ENCODE measurements at places on chromosomes 1 and 21.

DNA sequence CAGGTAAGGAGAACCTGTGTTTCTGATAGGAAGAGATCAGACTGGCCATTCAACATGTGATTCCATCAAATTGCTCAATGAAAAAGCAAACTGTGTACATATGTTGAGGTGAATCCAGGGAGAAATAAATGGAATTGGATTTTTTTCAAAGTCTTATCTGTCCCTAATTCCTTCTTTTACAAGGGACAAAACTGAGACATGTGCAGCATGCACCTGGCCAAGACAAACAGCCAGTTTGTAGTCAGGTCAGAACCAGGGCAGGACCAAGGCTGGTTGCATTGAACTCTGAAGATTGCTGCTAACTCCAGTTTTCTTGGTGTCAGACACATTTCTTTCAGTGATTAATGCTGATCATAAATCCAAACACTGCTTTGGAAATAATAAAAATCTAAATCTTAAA, 69.6 kb upstream of the CCDC190 start:
- DNase-seq: no peak

DNA sequence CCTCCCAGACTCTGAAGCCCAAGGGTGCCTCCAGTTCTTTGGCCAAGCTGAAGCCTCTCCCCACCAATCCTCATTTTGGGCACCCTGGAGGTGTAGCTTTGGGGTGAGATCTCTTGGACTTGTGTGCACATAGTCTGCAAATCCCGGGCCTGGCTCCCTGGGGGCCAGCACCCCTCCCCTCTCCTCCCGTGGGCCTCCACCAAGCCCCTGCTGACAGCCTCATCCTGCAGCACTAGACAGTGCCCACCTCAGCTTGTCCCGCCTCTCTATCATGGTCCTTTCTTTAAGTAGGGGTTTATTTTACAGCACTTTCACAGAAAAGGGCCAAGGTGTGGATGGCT, 3.2 kb downstream of the GJC2 start:
- DNase-seq: no peak

DNA sequence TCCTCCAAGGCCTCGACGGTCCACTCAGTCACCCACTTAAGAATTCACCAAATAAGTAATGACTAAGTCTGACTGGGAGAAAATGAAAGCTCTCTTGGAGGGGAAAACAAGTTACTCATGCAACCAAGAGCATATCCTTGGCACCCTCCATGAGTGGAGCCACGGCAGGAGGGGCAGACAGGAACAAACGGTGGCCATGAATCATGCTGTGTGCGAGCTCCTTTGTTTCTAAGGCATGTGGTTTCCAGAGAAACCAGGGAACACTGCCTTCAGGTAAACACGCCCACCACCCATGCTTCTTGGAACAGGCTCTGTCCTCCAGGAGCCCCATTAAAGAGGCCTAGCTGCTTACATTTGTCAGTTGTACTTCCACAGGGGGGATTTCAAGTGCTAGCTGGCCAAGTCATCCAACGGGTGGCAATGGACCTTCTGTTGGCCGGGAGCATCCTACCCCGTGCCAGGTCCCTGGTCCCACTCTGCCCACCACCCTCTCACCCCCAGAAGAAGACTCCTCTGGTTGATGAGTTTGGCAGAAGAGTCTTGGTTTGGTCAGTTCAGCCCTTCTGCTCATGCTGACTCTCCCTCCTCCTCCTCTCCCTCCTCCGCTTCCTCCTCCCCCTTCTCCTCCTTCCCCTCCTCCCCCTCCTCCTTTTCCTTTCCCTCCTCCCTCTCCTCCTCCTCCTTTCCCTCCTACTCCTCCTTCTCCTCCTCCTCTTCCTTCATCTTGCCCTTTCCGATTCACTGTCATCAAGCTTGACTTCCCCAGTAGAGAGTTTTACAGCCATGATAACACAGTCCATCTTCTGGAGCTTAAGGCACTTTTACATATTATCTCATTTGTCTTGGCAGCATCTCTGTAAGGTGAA, 107.6 kb downstream of the CCDC185 start:
- DNase-seq: no peak

GRCh38 chr1:218366322-218367052, 21.4 kb downstream of the TGFB2 start:
- DNase-seq: no peak

DNA sequence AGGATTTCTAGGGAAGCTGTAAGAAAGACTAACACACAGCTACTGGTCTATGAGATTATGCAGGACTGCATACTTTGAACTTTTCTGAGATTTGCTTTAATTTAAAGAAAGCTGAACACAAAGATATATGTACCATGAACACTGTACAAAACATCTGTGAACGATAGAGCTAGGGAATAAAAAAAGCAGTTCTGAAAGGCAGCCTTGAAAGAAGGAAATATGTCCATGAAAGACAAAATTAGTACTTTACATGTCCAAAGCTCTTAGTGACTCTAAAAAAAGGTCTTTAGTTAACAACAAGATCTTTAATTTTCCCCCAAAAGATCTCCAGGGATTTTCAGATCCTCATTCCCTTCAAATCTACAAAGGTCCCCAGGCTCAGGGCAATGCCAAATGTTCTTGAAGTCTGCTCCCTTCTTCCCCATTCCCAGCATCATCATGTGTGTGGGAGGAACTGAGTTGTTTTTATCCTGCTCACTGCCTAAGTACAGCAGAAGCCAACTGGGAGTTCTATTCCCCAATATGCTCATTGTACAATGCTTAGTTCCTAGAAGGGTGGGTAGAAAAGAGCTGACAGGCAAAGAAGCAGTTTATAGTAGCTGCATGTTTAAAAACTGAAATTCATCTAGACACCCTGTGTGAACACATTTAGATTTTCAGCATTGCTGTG, 60.1 kb upstream of the PTCH2 start:
- DNase-seq: no peak

GRCh38 chr1:231207437-231207836, 33.6 kb upstream of the GNPAT start:
- DNase-seq: no peak

DNA sequence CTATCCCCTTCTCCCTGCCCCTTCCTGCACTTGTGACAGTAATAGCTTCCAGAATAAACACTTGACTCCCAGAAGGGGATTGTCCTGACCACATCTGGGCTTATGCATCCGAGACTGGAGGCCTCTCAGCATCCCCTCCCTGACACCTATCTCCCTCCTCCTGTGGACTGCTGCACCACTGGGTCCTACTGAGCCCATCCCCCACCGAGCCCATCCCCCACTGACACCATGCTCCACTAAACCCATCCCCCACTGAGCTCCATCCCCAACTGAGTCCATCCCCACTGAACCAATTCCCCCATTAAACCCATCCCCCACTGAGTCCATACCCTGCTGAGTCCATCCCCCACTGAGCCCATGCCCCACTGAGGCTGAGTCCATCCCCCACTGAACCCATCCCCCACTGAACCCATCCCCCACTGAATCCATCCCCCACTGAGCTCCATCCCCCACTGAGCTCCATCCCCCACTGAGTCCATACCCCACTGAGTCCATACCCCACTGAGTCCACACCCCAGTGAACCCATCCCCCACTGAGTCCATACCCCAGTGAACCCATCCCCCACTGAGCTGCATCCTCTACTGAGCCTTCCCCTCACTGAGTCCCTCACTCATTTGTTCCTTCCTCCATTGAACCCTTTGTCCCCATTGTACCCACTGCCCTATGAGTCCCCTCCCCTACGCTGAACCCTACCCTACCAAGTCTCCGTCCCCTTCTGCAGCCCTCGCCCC, 5.6 kb downstream of the PDZK1IP1 start:
- DNase-seq: no peak

GRCh38 chr1:213295860-213296259, 244.8 kb downstream of the RPS6KC1 start:
- no peak for DNase-seq

DNA sequence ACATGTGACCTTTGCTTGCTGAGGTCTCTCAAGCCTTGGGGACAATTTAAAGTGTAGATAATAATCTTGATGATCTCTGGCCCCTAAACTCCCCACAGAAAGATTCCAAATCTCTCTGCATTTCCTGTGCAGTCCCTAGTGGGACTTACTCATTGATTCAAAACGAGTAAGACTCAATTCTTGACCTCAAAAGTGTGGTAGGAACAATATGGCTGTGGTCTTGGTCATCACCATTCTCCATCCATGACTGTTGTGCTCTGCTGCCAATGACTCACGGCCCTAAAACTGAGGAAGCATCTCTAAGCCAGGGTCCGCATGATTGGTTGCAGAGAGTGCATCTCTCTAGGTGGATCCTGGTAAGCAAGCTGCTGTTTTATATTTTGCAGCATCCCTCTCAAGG, 268.0 kb downstream of the PTGER3 start:
- no peak for DNase-seq

DNA sequence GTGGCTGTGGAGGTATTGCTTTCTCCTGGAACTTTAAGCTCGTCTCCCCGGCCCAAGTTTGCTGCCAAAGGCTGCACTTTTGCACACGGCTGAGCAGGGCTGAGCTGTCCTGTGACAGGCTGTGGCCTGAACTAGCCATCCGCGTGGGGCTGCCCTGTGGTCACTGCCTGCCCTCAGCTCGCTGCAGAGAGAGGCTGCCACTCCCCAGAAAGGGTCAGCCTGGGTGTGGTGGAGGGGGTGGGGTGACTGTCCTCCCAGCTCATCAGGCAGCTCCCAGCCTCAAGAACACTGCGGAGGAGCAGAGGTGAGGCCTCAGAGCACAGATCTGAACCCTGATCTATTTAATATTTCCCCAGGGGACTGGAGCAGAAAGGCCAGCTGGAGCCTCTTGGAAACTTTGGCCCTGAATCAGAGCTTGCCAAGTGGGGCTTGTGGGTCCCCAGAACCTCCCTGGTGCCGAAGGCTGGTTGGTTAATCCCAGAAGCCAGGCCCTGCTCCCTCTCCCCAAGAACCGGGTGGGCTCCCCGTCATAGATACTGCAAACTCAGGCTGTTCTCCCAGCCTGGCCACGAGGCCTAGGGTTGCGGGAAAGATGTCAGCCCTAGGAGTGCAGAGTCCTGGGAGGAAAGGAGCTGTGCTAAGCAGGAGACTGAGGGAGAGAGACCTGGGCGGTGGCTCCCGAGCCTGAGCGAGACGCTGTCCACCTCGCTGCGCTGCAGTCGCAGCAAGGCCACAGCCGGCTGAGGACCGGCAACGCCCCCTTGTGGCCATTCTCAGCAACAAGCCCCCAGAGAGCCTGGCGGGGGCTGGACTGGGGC, 125.1 kb upstream of the IPO9 start:
- DNase-seq: peak; percentile 94

DNA sequence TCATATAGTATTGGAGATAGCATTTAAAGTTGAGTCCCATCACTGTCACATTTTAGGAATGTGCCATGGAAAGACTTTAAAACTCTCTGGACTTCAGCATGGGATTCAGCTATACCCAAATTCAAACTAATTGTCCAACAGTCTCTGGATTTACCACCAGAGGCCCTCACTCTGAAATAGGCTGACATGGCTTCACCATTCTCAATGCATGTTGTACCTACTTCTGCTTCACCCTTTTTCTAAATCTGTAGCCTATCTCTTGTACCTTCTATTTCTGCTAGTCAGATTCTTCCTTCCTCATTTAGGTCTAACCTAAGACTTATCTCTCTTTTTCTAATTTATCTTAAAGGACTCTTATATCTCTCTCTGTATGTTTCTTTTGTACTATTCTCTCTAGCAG, 512.7 kb upstream of the ZRANB2 start:
- DNase-seq: no peak

DNA sequence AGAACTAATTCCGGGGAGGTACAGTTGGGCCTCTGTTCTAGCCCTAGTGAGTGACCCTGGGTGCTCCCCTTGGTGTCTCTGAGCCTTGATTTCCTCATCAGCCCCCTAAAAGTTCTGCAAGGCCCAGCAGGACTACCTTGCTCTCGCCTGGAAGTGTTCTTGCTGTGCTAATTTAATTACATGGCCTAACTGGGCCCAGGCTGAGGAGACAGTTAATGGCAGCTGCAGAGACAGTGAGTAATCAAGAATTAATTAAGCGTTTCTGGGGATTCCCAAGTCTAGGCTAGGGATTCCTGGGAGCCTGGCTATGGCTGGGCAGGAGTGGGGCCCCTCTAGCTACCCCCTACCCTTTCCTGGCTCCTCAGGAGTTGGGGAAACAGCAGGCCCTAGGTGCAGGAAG, 24.7 kb upstream of the DMBX1 start:
- no peak for DNase-seq

DNA sequence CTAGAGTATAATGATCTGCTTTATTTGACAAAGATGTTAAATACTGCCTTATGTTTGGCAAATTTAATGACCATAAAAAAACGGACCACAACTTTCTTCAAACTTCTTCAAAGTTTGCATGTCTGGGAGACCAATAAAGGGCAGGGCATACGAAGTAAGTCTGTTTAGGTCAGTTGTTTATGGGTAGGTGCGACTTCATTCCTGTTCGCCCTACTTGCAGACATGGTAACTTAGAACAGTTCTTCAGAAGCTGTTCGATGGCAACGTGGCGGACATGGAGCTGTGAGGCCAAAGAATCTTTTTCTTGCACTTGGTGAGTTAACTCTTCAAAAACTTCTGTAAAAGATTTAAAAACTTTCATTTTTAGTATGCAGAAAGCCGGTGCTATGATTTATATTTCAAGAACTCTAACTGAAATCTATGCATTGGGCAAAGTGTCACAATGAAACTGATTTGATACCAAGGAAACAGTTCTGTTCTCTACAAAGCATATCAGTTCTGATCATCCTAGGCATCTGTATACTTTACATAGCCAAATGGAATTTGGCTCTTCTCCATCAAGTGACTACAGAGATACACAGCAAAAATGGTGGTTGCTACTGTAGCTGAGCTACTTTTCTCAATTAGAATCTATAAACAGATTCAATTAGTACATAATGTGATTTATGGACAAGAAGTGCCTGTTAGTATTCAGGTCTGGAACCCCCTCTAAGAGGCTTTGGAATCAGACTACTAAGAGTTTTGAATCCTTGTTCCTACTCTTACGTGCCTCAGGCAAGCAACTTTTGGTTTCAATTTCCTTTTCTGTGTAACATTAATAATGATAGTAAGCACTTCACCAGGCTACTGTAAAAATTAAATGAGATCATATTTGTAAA, 25.7 kb downstream of the C21orf91 start:
- no peak for DNase-seq

- DNase-seq: no peak
Observed at GRCh38 chr1:247111259-247111699, 7.1 kb upstream of the ZNF669 start.

DNA sequence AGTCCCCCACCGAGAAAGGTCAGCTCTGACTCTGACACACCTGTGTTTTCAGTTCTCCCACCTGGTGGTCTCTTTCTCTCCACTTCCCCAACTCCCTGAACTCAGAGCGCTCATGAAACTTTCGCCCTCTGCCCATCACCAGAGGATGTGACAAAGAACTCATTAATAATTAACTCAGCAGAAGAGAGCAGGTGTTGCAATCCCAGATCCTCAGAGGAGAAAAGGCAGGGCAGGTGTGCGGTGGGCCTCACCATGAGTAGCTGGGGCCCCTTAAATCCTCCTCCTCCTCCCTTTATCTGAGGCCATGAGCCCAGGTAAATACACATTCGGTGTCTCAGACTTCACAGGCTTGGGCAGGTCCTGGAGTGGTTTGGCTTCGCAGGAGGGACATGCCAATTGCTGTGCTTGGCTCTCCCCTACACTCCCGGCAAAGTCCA, 1.7 kb upstream of the LAMB3 start:
- no peak for DNase-seq

DNA sequence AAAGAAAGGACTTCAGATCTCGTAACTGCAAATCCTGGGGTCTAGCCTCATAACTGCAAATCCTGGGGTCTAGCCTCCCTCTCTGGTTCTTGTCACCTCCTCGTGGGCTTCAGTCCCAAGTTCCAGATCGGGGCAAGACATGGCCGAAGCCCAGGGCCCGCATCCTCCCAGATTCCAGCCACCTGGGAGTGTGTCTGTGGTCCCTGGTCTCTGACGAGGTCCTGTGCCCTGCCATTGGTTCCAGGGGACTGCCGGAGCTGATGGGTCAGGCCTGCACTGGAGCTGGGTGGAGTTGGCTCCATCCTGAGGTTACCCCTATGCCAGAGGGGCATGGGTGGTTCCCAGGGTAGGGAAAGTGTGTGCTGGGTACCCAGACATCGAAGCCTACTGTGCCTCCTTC, 17.7 kb upstream of the C1orf174 start:
- DNase-seq: no peak

Measured in mesenteric fat pad (tissue), 1 donor.